IMR-90 (cell line): ENCODE measurements at places on chromosomes 12 and 14. TPM values are rescaled to one million over a fixed set of nuclear protein-coding genes. Genes with fewer than 3 reads are reported as not detected.
A peak's percentile ranks its signal among the peaks of the same experiment; 100 is the strongest.

DNA sequence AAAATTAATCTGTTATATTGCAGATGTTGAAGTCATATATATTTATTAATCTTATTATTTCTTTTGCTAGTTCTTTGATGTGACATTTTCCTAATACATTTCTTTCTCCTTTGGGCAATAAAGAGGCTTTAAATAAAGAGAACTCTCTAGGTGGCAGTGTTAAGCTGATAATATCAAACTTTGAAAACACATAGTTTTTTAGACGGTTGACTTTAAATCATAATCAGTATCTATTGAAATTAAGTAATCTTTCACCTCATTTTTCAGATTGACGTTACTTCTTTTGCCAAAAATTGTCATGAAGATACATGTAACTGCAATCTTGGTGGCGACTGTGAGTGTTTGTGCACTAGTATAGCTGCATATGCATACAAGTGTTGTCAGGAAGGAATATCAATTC is 130.8 kb upstream of the PTPRQ start:
- no peak overlapping the region for H3K4me3 ChIP-seq
- peaks cover 2% of the 10 kb centered on the region; the same call in 1 of the 2 replicates for H3K27me3 ChIP-seq
- H3K27ac ChIP-seq: no peak overlapping the region
- no peaks in the 10 kb centered on the region for H3K4me1 ChIP-seq

DNA sequence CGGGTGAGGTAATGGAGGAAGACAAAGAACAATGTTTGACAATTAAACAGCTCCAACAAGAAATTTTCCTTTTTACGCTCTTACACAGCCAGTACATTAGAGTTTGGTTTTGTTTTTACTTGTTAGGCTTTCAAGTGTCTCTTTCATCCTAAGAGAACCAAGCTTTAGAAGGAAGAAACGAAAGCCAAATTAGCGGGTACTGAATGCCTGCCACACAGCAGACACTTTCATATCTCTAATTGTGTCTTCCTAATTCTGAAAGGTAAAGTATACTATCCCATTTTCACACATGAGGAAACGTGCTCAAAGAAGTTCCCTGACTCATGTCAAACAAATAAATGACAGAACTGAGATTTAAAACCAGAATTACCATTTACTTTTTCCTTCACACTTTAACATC is 65.0 kb downstream of the CDK17 start:
- no peak for DNase-seq
- H3K4me3 ChIP-seq: no peak overlapping the region
- H3K27ac ChIP-seq: no peak overlapping the region
- H3K36me3 ChIP-seq: peaks cover 9% of the 10 kb centered on the region

- peaks cover 6% of the 10 kb centered on the region; the same call in 1 of the 2 replicates for H3K4me1 ChIP-seq
- H3K4me3 ChIP-seq: no peak overlapping the region
- DNase-seq: no peak
These were observed 21.7 kb downstream of the FBRSL1 start for GRCh38 chr12:132511516-132512196.

GRCh38 chr12:24748326-24748725 is 200.6 kb downstream of the BCAT1 start:
- H3K4me1 ChIP-seq: peaks cover 6% of the 10 kb centered on the region; the same call in 1 of the 2 replicates
- H3K27me3 ChIP-seq: no peaks in the 10 kb centered on the region
- H3K27ac ChIP-seq: no peak overlapping the region
- DNase-seq: no peak
- H3K36me3 ChIP-seq: no peaks in the 10 kb centered on the region

GRCh38 chr12:55002355-55002754 is 17.4 kb upstream of the NEUROD4 start:
- no peak for DNase-seq
- no peaks in the 10 kb centered on the region for H3K36me3 ChIP-seq
- H3K4me3 ChIP-seq: no peak overlapping the region
- no peak overlapping the region for H3K27ac ChIP-seq

- no peaks in the 10 kb centered on the region for H3K27me3 ChIP-seq
- H3K27ac ChIP-seq: peak overlapping the region; percentile 25; the same call in 1 of the 2 replicates
- DNase-seq: peak; percentile 67
These were observed 179.9 kb upstream of the EEA1 start for GRCh38 chr12:93108985-93109384.

- DNase-seq: no peak
- H3K27me3 ChIP-seq: no peaks in the 10 kb centered on the region
- no peak overlapping the region for H3K4me3 ChIP-seq
- peak overlapping the region; percentile 76 for H3K27ac ChIP-seq
These were observed 47.8 kb downstream of the GIT2 start for GRCh38 chr12:109948368-109948767.

DNA sequence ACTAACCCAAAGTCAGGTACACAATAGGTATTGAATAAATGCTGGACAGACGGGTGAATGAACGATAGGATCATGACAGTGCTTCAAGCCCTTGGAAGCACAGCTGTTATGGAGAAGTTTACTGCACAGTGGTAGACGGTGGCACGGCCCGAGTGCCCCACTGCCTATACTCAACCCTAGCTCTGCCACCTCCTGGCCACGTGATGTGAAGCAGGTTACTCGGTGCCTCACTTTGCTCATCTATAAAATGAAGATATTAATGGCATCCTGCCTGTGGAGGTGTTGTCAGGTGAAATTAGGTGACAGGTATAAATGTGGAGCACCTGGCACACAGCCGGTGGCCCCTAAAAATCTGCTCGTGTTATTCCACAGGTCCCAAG is 5.8 kb downstream of the ASB2 start:
- peaks cover 2% of the 10 kb centered on the region; the same call in 1 of the 2 replicates for H3K27me3 ChIP-seq
- no peak for DNase-seq
- no peaks in the 10 kb centered on the region for H3K36me3 ChIP-seq
- H3K27ac ChIP-seq: no peak overlapping the region

DNA sequence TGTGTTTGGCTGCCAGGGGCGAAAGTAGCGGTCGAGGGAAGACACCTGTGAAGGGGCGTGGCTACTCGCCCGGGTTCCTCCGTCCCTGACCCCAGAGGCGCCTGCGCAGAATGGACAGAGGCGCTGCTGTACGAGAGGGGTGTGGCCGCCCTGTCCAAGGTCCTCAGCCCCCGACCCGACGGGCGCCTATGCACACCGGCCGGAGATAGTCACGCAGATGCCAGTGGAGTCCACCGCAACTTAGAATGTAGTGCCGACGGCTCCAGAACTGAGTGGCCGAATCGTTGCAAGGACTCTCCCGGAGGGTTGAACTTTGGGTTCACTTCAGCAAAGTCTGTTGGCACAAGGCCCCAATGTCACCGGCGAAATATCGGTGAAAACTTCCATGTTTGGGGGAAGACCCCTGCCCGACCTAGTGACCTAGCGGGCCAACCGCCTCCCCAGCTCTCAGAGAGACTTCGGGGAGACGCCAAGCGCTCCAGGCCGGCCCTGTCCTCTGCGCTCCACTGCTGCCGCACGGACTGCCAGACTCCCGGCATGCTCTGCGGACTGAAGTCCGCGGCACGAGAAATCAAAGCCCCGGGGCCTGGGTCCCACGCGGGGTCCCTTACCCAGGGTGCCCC is 541 bp upstream of the RNU6-7 start:
- DNase-seq: peak; percentile 33
- H3K27me3 ChIP-seq: peaks cover 2% of the 10 kb centered on the region
- peak overlapping the region; percentile 67 for H3K4me3 ChIP-seq
- H3K4me1 ChIP-seq: no peaks in the 10 kb centered on the region

GRCh38 chr14:51422704-51423103 is 182.7 kb downstream of the TMX1 start:
- H3K27ac ChIP-seq: no peak overlapping the region
- no peak overlapping the region for H3K4me3 ChIP-seq
- no peak for DNase-seq
- H3K36me3 ChIP-seq: no peaks in the 10 kb centered on the region
- H3K27me3 ChIP-seq: no peaks in the 10 kb centered on the region

GRCh38 chr12:51907856-51908425 is 637 bp downstream of the ACVRL1 start:
- H3K27ac ChIP-seq: no peak overlapping the region; the same call in 1 of the 2 replicates
- H3K4me3 ChIP-seq: peak overlapping the region; percentile 36

DNA sequence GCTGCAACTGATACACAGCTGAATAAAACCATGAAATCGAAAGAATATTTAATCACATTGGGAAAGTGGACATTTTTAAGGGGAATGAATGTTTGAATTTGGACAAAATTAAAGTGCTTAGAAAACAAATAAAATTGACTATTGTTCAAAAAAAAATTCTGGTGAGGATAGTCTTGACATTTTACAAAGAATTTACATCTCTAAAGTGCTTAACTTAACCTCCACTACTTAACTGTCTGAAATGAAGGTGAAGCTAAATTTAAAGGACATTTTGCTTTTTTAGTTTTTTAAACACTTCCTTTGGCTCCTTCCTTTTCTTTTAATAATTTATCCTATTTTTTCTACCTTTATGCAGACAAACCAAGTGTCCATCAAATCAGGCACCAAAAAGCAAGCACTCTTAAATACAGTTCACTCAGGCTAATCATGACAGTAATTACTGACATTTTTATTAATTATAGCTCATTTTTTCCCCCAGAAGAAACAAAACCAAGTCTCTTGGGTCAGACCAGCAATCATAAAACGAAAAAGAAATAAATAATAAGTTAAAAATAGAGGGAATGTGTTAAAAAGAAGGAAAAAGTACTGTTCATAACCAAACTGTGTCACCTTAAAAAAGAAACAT is 5.7 kb upstream of the CCND2 start:
- no peaks in the 10 kb centered on the region for H3K36me3 ChIP-seq
- H3K4me3 ChIP-seq: no peak overlapping the region
- peaks cover 73% of the 10 kb centered on the region for H3K27me3 ChIP-seq
- no peak for DNase-seq

- DNase-seq: no peak
- no peaks in the 10 kb centered on the region for H3K4me1 ChIP-seq
- 0 out of 2 replicates have a peak, but pooled peaks cover 2% of the 10 kb centered on the region for H3K27me3 ChIP-seq
These were observed 62.5 kb downstream of the BICDL1 start for GRCh38 chr12:120051535-120051934.

- no peak overlapping the region for H3K4me3 ChIP-seq
- no peak overlapping the region for H3K27ac ChIP-seq
- no peaks in the 10 kb centered on the region for H3K27me3 ChIP-seq
- H3K36me3 ChIP-seq: no peaks in the 10 kb centered on the region
- no peaks in the 10 kb centered on the region for H3K4me1 ChIP-seq
These were observed 451.9 kb upstream of the FBXO33 start for GRCh38 chr14:39884091-39884490.

DNA sequence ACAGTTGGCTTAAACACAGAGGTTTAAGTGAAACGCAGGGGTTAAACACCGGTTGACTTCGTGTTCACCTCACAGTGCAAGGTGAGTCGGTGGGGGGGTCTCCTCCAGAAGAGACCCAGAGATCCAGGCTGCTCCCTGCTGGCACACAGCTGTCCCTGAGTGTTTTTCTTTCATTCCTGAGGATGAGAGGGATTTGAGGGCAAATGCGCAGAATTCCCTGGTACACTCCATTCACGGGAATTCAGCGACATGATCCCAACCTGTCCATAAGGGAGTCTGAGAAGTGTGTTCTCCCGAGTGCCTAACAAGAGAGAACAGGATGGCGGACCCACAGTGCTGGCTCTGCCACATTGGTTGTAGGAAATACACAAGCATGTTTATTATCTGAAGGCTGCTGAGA is 107.2 kb upstream of the ESRRB start:
- H3K4me3 ChIP-seq: no peak overlapping the region
- no peaks in the 10 kb centered on the region for H3K36me3 ChIP-seq
- no peaks in the 10 kb centered on the region; the same call in 1 of the 2 replicates for H3K27me3 ChIP-seq
- no peaks in the 10 kb centered on the region for H3K4me1 ChIP-seq
- DNase-seq: no peak

GRCh38 chr14:101520621-101521472 is 40.4 kb upstream of the DIO3 start:
- H3K36me3 ChIP-seq: no peaks in the 10 kb centered on the region
- no peak for DNase-seq
- no peak overlapping the region for H3K27ac ChIP-seq
- no peaks in the 10 kb centered on the region for H3K4me1 ChIP-seq
- H3K4me3 ChIP-seq: no peak overlapping the region
- H3K27me3 ChIP-seq: no peaks in the 10 kb centered on the region; the same call in 1 of the 2 replicates

GRCh38 chr12:119666226-119666795 is 1.6 kb upstream of the PRKAB1 start:
- peaks cover under 1% of the 10 kb centered on the region; the same call in 1 of the 2 replicates for H3K36me3 ChIP-seq
- DNase-seq: no peak
- 0 out of 2 replicates have a peak, but pooled peaks cover 2% of the 10 kb centered on the region for H3K27me3 ChIP-seq
- H3K4me3 ChIP-seq: no peak overlapping the region
- no peak overlapping the region for H3K27ac ChIP-seq
- H3K4me1 ChIP-seq: no peaks in the 10 kb centered on the region

DNA sequence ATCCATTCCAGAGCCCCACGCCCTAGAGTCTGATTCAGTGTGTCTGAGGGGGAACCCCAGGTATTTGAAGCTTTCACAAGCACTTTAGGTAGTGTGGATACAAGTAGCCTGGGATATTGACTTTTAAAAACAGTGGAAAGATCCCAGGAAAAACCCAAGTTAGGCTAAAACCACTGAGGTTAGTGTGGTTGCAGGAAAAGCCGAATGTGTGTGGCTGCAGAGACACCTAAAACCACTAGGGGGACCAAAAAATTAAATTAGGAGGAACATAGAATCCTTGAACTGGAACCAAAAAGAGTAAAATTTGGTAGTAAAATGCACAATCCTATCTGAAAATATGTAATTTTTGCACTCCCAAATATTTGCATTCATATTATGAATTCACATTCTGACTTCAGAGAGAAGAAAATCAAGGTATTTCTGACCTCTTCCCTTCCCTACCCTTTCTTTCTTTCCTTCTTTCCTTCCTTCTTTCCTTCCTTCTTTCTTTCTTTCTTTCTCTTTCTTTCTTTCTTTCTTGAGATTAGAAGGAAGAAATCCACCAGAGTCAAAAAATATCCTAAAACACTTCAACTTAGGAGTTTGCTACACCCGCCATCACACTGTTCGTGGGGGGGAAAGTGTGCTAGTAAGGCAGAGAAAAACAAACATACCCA is 37.8 kb downstream of the SLCO1A2 start:
- no peaks in the 10 kb centered on the region for H3K36me3 ChIP-seq
- no peaks in the 10 kb centered on the region for H3K27me3 ChIP-seq
- no peak overlapping the region for H3K4me3 ChIP-seq
- H3K4me1 ChIP-seq: no peaks in the 10 kb centered on the region
- no peak overlapping the region for H3K27ac ChIP-seq
- peak; percentile 2 for DNase-seq

DNA sequence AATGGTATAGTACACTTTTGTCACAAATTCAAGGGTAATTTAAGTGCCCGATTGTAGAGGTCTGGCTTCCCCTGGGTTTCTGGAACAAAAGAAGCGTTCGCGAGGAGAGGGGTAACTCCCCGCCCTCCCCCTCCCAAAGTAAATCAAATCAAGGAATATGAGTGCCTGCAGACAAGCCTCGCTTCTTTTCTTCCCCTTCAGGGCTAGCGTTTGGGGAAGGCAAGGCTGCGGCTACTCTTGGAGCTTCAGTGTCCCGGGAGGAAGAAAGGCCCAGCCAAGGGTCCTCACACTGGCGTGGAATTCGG is 456 bp upstream of the TMPO start:
- peak overlapping the region; percentile 93 for H3K4me3 ChIP-seq
- H3K4me1 ChIP-seq: no peaks in the 10 kb centered on the region
- peak overlapping the region; percentile 90 for H3K27ac ChIP-seq

GRCh38 chr12:48765753-48766162 is 23.1 kb downstream of the ADCY6 start:
- no peak overlapping the region for H3K27ac ChIP-seq
- no peak overlapping the region for H3K4me3 ChIP-seq
- H3K4me1 ChIP-seq: peaks cover 7% of the 10 kb centered on the region; the same call in 1 of the 2 replicates
- peak; percentile 45 for DNase-seq

The AMDHD1 gene
- total RNA-seq: under 0.01 TPM in 1 of 2 replicates, not detected in the other

The AKAP3 gene
- 0.54 and 0.56 TPM in 2 replicates for total RNA-seq

The CLEC4D gene
- not detected in 2 replicates for total RNA-seq

The TMEM132C gene
- not detected in 2 replicates for total RNA-seq

The DPPA3 gene
- total RNA-seq: not detected in 2 replicates

The WDR89 gene
- total RNA-seq: 10.2 and 22.5 TPM in 2 replicates

The PLEKHG7 gene
- under 0.01 TPM in 1 of 2 replicates, not detected in the other for total RNA-seq

The ZNF268 gene
- total RNA-seq: 31.1 and 54.5 TPM in 2 replicates

The RNASE3 gene
- not detected in 2 replicates for total RNA-seq

The LRTM2 gene
- total RNA-seq: not detected in 2 replicates

The COL2A1 gene
- total RNA-seq: not detected in 2 replicates

The FBRSL1 gene
- total RNA-seq: 0.36 and 0.83 TPM in 2 replicates
